NCI-H526 treated with DMSO at 0.1 percent for 48 hours (cell line): ENCODE measurements at places on chromosomes 2 and 18.

DNA sequence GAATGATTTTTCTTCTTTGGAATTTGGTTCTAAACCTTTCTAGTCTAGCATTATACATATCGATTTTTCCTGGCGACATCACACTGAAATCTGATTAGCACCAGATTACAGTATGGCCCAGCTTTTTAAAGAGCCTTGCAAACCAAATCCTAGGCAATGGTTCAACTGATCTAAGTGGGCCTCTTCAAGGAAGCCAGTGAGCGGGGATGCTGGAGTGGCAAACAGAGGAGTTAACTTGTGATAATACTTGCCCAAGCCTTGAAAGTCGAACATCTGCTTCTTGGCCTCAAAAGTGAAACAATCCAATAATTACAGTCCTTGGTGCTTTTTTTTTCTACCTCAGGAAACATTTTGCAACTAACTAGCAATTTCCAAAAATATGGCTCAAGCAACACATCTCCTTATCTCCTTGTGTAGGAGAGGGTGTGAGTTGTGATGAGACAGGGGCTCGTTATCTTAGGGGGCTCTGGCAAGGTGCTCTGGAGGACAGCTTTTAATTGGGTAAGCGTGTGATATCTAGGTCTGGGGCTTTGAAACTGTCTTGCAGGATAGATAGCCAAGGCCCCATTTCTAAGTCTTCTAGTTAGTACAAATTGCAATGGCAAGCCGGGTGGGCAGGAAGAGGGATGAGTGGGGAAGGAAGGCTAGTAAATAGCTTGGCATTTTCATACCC, 240.2 kb upstream of the CCDC68 start:
- no peak for DNase-seq

GRCh38 chr2:237143118-237143517, 57.4 kb downstream of the COPS8 start:
- no peak for DNase-seq

DNA sequence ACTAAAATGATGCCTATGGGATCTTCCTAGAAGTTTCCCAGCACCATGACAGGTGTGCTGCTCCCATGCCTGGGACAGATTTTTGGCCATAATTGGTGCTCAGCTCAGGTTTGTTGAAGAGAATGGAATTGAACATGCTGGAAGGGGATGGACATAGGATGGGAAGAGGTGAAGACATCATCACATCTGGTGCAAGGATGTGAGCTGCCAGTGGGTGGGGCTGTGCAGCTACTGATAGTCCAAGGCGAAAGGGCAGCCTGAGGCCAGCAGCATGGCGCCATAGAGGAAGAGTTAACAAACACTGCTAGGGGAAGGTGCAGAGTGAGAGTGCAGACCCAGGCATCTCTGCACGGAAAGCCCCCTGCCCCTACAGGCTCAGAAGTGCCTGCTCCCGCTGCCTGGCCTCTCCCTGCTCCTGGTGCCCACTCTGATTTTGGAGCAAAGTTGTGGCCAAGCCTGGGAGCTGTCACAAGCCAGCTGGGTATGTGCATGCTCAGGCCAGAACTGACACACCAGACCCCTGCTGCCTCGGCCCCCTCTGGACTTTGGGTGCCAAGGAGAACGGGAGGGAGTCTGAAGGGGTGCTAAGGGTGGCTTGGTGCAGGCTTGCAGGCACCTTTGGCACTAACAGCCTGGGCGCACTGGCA, 178.6 kb downstream of the ZBTB7C start:
- peak; percentile 30 for DNase-seq

DNA sequence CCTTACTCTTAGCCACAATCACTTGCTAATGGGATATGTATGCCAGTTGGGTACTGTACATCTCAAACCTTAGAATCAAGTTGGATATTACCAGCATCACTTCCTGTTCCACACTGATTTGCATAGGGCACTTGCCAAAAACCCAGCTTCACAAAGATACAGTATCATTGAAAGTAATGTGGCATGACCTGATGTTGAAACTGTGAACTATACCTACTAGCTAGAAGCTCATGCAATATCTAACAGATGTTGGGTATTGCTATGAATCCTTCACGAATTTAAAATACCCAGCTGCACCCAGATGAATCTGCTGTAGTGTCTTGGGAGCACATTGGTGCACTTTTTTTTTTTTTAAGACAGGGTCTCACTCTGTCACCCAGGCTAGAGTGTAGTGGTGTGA, 6.5 kb upstream of the STAMBP start:
- no peak for DNase-seq

GRCh38 chr2:230779126-230779525, 66.5 kb downstream of the CAB39 start:
- no peak for DNase-seq

DNA sequence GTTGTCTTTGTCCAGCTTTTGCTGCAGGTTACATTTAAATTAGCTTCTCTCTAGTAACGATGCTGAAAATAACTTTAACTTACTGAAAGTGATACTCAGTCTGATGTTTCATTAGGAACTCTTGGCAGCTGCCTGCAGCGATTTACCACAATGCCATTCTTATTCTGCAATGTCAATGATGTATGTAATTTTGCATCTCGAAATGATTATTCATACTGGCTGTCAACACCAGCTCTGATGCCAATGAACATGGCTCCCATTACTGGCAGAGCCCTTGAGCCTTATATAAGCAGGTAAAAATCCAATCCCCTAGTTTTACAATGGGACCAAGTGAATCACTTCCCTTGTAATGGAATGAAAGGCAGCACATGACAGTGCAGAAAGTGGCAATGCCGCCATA, 16.3 kb upstream of the MFF start:
- no peak for DNase-seq

DNA sequence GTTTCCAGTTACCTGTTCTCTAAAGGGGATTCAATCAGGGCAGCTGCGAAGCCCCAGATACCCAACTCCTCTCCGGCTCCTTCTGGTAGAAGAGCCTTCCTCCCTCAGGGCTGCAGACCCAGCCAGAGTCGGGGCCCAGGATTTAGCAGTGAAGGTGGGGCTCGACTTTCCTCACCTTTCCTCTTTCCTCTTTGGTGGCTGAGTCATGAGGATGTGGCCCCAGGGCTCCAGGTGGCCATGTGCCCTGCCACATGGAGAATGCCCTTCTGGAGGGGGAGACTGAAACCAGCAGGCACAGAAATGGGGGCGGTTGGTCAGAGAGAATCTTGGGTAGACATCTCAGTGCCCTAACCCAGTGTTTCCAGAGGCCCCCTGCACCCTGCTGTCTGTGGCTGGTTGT, 402.6 kb downstream of the NBAS start:
- DNase-seq: no peak

- peak; percentile 78 for DNase-seq
Measured at GRCh38 chr2:203814661-203815540, 52.7 kb upstream of the CTLA4 start.

GRCh38 chr2:1593371-1594122, 150.8 kb downstream of the PXDN start:
- DNase-seq: no peak

- DNase-seq: no peak
Measured at GRCh38 chr18:45688113-45688512, 35.9 kb upstream of the SLC14A1 start.

DNA sequence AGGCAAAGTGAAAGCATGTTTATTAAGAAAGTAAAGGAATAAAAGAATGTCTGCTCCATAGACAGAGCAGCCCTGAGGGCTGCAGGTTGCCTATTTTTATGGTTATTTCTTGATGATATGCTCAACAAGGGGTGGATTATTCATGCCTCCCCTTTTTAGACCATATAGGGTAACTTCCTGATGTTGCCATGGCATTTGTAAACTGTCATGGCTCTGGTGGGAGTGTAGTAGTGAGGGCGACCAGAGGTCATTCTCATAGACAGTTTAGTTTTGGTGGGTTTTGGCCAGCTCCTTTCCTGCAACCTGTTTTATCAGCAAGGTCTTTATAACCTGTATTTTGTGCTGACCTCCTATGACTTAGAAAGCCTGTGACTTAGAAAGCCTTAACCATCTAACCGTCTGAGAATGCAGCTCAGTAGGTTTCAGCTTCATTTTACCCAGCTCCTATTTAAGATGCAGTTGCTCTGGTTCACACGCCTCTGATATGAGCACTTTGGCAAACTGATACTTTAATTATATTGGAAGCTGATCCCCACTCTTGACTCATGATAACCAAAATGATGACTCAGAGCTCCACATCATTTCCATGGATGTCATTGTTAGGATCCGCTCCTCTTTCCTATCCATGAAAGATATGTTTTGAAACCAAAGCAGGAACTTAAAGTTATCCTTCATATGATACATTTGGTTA, 14.5 kb upstream of the ERMN start:
- DNase-seq: no peak

DNA sequence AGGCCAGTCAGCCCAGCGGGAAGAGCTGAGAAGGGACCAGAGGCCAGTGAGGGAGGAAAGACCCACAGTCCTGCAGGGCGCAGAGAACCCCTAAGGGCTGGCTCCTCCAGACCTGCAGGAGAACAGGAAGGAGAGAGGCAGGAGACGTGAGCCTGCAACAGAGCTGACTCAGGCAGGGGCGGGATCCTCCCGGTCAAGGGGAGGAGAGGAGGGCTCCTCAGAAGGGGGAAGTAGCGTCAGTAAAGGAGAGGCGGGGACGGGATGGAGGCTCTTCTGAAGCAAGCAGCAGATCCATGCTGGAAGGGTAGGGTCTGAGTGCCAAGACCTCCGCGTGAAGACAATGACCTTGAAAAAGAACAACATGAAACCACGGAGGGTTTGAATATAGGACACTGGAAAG, 50.8 kb downstream of the TRABD2A start:
- no peak for DNase-seq

GRCh38 chr2:157782057-157782845, 93.9 kb downstream of the ACVR1 start:
- no peak for DNase-seq
